Non-pigmented ciliary epithelial cell (primary cell): ENCODE measurements at places on chromosomes 3 and 15.

DNA sequence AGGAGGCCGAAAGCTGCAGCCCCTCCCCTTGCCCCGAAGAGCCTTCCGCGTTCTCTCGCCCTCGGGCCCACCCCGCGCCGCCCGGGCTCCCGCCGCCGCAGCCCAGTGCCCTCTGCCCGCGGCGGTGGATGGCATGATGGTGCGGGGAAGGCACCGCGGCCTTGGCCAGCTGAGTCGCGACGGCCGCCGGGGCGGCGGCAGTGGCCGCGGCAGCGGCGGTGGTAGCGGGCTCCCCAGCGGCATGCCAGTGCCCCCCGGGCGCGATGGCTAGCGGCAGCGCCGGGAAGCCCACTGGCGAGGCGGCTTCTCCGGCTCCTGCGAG is 1.2 kb downstream of the TLNRD1 start:
- no peak for DNase-seq

DNA sequence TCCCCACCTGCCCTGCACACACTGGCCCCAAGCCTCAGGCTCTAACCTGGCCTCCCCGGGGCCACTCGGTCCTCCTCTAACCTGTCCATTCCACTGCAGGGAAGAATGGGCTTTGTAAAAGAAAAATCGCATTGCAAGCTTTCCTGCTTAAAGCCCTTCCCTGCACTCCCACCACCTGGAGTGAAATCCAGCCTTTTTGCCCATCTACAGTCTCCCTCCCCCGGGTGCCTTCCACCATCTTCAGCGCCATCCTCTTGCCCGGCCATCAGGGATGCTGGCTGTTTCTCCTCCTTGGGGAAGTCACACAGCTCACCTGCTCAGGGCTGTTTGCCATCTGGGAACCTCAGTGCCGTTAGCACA is 266.9 kb downstream of the OCA2 start:
- no peak for DNase-seq

- DNase-seq, result no peak
These were observed 689.9 kb downstream of the TUSC7 start for GRCh38 chr3:117399311-117400078.

DNA sequence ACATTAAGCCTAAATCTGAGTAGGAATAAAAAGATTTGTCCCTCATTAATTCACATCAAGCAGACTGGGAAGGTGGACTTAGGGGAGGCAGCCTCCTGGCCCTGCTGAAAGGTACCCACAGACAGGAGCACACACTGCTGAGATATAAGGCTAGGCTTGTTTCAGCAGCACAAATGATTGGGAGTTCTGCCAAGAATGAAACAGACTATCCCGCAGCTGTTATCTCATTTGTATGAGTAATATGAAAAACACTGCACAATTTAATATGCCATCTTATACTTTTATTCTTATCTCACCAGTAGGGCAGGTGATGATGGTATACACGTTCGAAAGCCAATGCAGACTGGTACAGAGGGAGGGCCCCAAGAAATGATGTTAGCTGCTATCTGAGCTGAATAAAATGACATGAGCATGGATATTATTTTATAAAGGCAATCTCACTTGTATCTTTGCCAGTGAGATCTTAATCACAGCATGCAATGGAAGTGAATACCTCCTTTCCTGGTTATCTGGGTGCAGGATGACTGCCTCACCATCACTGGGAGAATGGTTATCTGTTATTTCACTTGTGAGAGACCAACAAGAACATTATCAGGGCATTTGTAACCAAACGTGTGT is 258.7 kb upstream of the PPP2R3A start:
- DNase-seq, result no peak

GRCh38 chr15:29857221-29857789 is 35.0 kb upstream of the TJP1 start:
- no peak for DNase-seq

- DNase-seq, result no peak
These were observed 3.1 kb upstream of the RNF168 start for GRCh38 chr3:196506687-196507086.

DNA sequence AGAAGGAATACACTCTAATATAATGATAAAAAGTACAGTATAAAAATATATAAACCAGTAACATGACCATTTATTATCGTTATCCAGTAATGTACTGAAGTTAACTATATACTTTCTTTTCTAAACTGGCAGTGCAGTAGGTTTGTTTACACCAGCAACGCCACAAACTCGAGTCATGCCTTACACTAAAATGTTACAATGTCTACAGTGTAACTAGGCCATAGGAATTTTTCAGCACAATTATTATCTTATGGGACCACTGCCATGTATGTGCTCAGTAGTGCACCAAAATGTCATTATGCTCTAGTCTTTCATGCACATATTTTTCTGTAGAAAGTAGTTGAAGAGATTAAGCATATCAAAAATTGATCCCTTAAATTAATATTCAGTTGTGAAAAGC is 609.8 kb upstream of the BCHE start:
- no peak for DNase-seq

DNA sequence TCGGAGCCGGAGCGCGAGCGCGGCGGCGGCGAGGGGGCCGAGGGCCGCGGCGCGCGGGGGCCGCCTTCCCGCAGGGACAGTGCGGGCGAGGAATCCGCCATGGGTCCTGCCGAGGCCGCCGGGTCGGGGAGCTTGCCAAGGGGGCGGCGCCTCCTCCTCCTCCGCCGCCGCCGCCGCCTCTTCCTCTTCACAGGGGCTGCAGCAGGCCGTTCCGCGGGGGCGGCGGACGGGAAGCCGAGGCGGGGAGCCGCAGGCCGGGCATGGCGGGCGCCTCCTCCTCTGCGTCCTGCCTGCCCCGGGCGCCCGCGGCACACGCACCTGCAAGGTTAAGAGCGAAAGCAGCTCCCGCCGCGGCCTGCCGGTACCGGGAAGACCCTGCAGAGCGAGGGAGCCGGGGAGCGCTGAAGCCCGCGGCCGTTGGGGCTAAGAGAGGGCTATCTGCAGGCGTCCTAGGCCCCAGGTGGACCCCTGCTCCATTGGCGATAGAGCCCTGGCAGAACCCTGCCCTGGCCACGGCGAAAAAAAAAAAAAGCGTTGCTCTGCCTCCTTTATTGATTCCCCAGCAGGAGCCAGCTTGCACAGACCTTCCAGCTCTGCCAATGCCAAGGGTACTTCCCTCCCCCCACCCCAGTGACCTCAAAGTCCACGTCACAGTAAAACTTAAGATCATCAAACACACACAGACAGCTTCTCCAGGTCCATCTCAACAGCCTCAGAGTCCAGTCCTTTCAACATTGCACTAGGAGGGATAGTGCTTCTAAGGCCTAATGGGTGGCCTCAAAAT is at the start of gene LYSMD2:
Gene LYSMD2 (minus strand): TSS at position 134 of the 784 bp plus-strand sequence. CDS start 33 bp downstream, at position 101.
- no peak for DNase-seq

DNA sequence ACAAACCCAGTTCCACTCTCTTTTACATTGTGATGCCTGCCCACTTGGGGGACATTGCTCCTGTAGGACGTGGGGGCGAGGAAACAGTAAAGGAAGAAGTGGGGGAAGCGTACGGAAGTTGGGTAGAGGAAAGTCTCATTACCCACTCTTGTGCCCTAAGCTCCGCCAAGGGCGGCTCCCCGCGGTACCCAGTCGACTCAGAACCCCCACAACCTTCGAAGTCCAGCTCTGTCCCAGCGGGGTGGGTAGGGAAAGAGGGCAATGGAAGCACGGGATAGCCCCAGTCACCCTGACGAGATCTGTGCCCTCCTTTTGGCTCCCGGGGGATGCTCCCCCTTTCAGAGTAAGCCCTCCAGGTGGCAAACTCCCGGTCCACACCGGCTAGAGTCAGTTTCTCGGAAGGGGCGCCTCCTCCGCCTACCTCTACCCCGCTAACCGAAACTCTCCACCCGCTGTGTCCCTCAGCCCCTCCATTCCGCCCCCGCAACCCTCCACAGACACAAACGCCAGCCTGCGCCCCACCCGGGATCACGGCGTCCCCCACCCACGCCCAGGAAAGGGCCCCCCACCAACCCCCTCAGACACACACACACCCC is 527 bp downstream of the CSNK1G1 start:
- DNase-seq, result no peak

DNA sequence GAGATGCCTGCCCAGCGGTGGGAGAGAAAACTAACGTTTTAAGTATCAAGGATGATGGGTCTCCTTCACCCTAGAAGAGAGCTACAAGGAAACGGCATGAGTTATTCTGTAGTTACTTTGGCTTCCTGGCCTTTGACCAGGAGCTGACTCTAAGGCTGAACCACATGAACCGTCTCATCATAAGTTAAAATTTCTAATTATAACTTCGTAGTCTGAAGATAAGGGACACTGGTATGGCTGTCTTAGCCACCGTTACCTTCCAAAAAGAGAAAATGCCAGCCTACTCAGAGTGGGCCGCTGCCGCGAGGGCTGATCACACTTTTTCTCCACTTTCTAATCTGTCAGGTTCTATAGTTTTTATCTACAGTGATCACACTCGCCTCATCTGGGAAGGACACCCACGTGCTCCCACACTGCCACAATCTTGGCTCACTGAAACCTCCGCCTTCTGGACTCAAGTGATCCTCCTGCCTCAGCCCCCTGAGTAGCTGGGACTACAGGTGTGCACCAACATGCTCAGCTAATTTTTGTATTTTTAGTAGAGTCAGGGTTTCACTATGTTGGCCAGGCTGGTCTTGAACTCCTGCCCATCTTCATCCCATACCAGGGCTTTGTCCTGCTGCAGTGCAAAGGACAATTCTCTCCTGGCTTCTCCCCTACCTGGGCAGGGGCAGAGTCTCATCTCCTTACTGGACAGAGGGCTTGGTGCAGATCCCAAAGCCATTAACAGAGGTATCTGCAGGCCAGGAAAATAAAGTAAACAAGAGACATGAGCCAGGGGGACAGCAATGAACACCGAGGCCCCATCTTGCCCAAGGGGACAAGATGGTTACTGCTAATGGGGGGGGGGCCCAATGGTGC is 73.4 kb downstream of the RFTN1 start:
- DNase-seq, result no peak

DNA sequence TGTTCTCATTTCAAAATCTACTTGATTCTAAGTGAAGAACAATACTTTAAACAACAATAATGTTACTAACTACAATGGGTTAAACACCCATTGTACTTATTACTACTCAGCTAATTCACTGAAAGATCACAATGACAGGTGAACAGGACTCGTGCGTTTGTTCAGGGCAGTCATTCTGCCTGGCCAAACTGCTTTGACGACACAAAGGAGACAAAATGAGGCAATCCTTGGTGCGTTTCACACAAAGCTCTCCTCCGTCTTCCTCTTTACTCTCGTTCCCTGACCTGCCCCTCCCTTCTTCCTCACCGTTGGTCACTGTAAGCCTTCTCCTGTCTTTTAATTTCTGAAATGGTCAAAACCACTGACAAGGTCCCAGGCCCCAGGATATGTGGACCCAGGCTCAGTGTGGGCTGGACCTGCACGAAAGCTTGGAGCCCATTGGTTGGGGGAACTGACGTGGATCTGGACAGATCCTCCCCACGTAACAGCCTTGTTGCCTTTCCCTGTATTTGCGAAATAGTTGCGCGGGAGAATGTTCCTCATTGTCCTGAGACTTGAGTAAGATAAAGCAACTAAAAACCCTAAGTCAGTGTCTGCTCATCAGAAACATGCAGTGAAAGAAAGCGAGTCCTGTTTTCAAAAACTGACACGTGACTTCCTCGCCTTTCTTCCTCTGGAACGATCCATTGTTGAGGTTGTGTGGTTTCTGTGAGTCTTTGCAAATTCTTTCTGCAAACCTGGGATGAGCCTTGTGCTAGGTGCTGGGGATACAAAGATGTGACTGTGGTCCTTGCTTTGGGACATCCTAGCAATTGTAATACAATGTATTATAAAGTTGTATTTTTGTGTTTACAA is 147.1 kb upstream of the RGMA start:
- DNase-seq, result no peak

DNA sequence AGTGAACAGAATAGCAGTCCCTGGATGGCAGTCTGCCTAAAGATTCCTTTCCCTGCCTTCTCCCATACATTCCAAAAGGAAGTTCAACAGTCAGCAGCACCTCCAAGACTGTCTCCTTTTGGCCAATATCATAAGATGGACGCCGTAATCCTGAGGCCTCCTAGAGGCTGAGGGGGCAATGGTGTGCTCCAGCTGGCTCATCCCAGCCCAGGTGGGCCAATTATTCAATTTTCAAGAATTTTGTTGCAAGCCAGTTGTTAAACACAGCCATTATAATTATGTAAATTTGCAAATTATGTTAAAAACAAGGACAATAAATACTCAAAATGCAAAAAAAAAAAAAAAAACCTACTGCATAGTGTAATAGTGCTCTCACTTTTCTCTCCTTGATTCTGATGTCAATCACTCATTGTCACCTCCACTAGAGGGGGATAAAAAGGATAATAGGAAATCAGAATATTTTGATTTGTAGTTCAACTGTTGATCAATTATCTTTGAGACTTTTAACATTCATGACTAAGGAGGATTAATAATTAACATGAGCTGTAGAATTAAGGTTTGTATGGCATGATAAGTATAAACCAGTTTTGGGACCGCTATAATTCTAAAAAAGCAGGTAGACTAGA is 40.1 kb downstream of the PPARG start:
- no peak for DNase-seq

DNA sequence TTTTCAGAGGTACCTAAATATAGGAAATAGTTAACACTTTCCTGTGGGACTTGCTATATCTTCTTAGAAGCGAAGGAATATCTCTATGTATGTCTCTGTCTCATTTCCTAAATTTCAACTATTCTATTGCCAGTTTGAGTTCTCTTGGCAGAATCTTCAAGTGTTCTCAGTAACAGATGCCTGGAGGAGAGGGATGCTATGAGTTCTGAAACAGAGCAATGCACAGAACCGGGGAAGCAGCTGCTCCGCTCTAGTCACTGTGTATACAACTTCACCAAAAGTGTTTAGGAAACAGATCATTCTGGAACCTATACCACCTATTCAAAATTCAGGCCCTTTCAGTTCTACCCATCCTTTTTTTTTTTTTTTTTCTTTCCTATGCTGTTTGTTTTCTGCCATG is 144.6 kb downstream of the RORA start:
- DNase-seq, result no peak

DNA sequence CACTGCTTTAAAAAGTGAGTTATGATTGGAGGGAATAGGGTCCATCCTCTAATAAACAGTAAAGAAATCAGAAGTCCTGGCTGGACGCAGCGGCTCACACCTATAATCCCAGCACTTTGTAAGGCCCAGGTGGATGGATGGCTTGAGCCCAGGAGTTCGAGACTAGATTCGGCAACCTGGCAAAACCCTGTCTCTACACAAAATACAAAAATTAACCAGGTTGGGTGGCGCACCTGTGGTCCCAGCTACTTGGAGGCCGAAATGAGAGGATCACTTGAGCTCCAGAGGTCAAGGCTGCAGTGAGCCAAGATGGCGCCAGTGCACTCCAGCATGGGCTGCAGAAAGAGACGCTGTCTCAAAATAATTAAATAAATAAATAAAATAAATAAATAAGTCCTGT is 171.2 kb downstream of the POTEB3 start:
- DNase-seq, result no peak

DNA sequence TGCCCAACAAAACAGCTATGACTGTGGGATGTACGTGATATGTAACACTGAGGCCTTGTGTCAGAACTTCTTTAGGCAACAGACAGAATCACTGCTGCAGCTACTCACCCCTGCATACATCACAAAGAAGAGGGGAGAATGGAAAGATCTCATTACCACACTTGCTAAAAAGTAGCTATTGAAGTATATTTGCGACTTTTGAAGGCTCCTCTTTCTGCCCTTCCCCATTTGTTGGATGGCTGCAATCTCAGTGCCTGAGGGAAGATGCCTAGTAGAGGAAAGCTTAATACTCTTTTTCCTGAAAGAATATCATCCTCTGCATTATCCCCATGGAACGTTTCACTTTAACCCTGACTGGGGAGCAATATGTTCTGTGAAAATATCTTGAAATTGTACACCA is 21.9 kb downstream of the SENP8 start:
- no peak for DNase-seq
